Jurkat, Clone E6-1 (cell line): ENCODE measurements at places on chromosomes 1 and 21.

- DNase-seq, result no peak
These were observed 11.3 kb downstream of the SLC25A24 start for GRCh38 chr1:108188801-108189200.

- no peak for DNase-seq
These were observed 63.2 kb downstream of the FOXD2 start for GRCh38 chr1:47501069-47501468.

GRCh38 chr1:234776876-234777855 is 167.2 kb upstream of the IRF2BP2 start:
- no peak for DNase-seq

DNA sequence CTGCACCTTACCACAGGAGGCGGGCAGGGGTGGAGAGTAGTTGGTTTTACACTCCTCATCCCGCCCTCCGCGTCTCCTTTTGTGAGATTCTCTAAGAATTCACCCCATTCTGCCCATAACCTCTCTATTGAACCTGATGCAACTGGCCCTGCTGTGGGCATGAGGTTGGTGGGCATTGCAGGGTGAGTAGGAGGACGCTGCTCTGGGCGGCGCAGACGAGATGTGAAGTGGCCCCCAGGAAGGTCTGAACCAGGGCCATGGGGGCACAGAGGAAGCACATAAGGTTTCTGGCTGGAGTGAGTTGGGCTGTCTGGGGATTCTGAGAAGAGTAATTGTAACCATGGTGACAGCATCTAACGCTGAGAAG is 8.8 kb downstream of the PADI1 start:
- DNase-seq, result no peak

- no peak for DNase-seq
These were observed 36.3 kb downstream of the LRP8 start for GRCh38 chr1:53291574-53291973.

GRCh38 chr1:197081117-197081753 is 14.2 kb upstream of the F13B start:
- DNase-seq, result no peak

DNA sequence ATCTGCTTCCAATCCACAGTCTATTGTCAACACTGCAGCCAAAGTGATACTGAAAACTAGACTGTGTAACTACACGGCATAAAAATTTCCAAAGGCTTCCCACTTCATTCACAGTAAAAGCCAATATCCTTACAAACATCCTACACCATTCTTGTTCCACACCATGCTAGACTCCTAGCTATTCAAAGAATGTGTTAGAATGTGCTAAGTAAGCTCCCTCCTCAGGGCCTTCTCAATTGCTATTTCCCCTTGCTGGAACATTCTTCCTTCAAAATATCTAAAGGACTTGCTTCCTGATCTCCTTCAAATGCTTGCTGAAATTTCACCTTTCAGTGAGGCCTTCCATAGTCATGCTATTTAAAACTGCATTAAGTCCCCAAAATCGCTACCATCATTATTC is 228.1 kb downstream of the AKT3 start:
- DNase-seq, result no peak

GRCh38 chr1:174841747-174842146 is 158.0 kb upstream of the CACYBP start:
- no peak for DNase-seq

DNA sequence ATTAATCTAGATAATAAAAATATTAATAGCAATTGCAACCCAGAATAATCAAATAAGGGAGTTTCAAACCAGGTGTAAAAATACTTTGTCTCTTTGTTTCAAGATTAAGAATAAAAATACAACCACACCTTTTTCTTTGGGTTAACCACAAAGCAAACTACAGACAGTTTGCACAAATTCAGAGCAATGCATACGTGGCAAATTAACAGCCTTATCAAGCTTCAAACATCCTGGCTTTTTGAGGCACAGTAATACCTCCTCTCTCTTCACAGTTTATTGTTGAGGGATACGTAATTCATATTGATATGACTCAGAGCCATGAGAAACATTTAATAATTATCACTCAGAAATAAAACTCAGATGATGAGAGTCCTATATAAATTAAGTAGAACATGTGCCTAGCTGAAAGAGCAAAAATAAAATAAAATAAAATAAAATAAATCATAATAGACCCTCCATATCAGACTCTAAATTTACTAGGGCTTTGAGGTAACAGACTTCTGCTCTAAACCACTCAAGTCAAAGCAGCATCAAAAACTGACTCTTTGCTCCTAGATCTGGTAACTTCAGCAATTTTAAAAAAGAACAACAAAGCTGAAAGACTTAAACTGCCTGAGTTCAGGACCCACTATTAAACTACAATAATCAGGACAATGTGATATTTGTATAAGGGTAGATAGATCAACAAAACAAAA is 11.4 kb downstream of the EDEM3 start:
- peak; percentile 87 for DNase-seq
